ENCODE measurements at places on chromosomes 12 and 14.

GRCh38 chr14:79111987-79112501 lies 941.9 kb downstream of the NRXN3 start:
- no peak for DNase-seq

- no peak for DNase-seq
Measured at GRCh38 chr12:132514216-132514820, 24.4 kb downstream of the FBRSL1 start.

DNA sequence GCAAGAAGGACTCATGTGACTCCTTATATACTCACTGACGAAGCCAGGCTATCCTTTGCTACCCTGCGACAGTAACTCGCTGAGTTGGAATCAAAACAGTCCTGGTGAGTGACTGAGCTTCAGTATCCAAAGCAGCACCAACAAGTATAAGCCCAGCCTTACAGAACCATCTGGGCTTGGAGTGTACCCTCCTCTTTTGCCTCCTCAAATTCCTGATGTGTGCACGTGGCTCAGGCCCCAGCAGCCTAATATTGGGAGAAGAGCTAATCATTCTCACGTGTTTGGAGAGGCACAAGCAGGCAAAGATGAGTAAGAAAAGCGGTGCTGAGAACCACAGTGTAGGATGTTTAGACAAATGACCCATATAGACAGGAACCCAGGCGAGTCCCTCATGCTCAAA lies 34.4 kb downstream of the PPTC7 start:
- no peak for DNase-seq

DNA sequence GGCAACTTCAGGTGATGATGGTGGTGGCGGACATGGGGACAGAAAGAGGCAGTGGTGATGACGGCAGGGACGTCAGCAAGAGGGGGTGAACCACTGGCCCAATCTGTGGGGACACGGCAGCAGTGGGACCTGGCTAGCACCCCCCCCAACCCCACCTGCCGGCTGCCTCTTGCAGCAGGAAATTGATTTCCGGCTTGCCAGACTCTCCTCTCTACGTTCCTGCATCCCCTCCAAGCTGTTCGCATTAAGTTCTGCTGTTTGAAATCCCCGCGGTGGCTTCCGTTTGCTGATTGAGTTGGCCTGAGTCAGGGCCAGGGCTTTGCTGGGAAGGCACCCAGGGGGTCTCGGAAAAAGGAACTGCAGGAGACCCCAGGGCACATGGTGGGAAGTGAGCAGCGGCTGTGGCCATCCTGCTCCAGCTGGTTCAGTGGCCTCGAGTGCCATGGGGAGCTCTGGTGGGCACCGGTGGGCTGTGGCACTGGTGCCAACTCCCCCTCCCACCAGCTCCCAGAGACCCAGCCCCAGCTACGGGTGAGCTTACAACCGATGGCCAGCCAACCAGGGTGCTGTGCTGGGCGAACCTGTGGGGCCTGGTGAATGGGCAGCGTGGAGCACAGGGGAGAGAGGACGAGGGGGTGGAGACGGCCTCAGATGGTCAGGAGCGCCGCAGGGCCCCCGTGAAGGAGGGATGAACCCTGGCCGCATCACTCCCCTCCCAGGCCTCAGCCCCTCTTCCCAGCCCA lies 14.6 kb upstream of the NUDT14 start:
- DNase-seq, result no peak

GRCh38 chr12:109291117-109291516 lies 18.0 kb downstream of the FOXN4 start:
- DNase-seq, result no peak

GRCh38 chr12:29738365-29738764 lies 45.4 kb downstream of the TMTC1 start:
- no peak for DNase-seq

DNA sequence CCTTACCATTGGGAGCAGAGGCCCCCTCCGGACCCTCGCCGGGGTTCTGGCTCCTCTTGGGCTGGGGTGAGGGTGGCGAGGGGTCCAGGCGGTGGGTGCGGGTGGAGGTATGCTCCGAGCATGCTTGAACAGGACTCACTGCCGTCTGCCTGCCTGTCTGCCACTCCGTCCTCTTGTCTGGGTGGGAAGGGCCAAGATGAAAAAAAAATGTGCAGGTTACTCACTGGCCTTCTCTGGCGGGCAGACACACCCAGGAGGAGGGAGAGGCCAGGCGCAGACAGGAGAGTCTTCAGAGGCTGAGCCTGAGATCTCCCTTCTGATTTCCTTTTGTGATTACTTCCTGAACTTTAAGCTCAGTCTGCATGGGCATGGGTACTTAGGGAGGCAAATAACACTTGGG lies 76.1 kb downstream of the STON2 start:
- DNase-seq, result no peak

- DNase-seq, result no peak
Measured at GRCh38 chr14:54211551-54212308, 185.1 kb upstream of the CDKN3 start.
